ENCODE measurements at places on chromosomes 5 and 9.

DNA sequence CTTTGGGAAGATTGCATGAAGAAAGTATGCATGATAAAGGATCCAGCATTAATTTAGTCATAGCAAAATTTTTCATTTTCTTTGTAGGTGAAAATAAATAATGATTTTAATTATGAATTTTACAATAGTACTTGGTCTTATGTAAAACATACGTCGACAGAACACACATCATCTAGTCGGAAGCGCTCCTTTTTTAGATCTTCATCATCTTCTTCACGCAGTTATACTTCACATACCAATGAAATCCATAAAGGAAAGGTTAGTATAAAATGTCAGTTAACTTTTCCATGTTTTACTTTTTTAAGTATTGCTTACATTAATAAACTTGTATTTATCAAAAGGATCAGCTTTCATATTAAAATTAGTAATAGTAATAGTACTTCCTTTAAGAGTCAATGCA, 35.8 kb downstream of the C7 start:
- DNase-seq = no peak

DNA sequence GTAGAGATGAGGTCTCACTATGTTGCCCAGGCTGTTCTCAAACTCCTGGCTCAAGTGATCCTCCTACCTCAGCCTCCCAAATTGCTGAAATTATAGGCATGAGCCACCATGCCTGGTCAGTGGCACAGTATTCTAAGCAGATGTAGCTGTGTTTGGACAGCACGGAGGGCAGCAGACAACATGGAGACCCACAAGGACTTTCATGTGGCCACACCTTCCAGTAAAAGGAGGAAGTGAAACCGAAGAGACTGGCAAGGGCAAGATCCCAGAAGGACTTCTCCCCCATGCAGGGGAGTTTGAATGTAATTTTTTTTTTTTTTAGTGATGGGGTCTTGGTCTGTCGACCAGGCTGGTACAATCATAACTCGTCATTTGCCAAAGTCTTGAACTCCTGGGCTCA, 172.2 kb downstream of the TRPM3 start:
- DNase-seq = no peak

DNA sequence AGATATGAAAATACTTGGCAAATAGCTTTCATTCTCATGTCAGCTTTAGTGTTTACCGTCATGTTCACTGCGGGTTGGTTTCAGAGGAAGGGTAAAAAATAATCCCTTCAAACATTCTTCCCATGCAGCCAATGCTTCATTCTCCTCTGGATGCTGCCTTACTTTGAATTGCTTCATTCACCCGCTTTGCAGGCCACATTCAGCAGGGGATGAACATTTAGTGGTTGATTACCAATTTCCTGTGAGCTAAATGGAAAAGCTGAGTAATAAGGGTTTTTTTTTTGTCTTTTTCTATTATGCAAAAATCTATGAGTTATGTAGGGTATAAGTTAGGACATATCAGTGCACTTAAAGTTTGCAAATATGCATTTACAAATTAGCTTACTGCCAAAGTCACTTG, 96.3 kb upstream of the MEF2C start:
- no peak for DNase-seq

DNA sequence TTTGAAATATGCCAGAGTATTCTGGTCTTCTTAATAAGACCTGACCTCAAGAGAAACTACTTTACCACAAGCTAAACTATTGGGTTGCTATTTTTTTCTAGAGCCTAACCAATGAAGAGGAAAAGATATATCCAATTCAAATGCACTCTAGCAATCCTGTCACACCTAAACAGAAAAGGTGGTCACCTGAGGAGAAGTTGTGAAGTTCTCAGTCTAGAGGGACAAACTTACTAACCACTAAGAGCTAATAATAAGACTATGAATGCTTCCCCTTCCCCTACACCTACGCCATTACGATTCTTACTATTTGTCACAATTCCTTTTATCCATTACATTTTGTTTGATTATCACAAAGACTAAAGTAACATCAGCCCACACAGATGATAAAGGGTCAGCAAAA, 29.7 kb downstream of the RLN2 start:
- DNase-seq = no peak

DNA sequence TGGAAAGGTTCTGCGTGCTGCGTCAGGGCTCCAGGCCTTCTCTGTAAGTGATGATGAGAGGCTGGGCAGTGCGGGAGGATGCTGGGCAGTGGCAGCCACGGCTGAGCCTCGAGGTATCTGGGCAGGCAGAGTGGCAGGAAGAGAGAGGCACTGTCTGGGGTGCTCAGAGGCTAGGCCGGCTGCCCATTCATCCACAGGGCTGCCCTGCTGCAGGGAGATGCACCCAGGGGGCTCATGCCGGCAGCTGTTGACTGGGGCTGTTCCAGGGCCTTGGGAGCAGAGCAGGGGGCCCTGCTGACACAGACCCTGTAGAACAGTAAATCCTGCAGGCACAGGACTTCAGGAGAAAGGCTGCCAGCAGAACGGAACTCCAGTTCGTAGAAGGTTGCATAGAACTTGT, 88.8 kb downstream of the BOD1 start:
- no peak for DNase-seq

DNA sequence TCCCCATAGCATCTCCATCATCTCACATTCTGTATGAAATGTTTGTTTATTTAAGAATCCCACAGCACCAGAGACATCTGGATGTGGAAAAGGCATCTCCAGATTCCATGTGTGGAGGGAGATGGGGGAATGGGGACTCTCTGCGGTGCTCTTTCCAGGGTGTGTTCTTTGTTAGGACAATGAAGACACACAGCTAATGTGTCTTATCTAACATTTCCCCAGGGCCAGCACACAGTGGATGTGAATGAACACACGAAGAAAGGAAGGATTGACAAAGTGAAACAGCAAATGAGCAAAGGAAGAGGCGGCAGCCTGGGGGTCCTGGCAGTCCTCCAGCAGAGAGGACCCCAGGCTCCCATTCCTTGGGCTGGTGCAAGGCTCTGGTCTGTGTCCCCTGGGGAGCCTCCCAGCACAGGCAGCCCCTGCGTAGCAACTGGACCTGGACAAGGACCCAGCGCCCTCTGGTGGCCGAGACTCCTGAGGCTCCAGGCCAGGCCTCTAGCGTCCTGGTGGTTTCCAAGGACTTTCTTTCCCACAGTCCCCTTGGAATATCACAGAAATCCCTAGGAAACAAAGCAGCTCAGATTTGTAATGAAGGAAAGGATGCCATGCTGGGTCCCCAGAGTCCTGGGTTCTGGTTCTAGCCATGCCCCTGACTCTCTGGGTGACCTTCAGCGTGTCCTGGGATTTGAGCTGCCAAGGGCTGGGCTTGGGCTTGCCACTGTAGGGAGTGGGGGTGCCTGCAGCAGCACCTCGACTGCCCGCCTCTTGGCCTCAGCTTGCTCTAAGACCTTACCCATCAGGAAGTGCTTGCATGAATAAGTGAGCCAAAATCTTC, 3.5 kb upstream of the PDLIM7 start:
- DNase-seq = peak; percentile 87

- no peak for DNase-seq
Observed at GRCh38 chr9:123064716-123065115, 31.2 kb downstream of the GPR21 start.
